ENCODE measurements at places on chromosomes 7 and 10. TPM values are rescaled to one million over a fixed set of nuclear protein-coding genes. Genes with fewer than 3 reads are reported as not detected.

DNA sequence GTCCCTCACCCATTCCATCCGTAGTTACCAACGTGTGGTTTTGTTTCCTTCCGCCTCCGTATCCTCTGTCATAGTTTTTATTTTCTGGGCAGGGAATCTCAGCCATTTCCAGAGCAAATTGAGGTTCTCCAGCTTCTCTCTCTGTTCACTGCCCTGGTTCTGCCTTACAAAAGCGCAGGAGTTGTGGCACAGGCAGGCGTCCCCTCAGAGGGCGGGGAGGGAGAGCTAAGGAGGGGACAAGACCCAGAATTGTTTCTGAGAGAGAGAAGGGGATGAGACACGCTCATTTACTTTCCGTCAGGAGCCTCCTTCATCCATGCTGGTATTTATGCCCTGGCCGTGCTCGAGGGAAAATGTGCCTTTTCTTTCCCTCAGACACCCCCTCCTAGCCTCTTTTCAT, 71.0 kb downstream of the SH2D4B start:
- DNase-seq: no peak

- DNase-seq: no peak
Observed at GRCh38 chr7:7707806-7708205, 10.6 kb downstream of the RPA3 start.

ASL gene
- total RNA-seq: 70.6 TPM

GRCh38 chr10:34249634-34250033, 565.5 kb downstream of the PARD3 start:
- DNase-seq: no peak

TWIST1 gene
- total RNA-seq: 2.4 TPM

DNA sequence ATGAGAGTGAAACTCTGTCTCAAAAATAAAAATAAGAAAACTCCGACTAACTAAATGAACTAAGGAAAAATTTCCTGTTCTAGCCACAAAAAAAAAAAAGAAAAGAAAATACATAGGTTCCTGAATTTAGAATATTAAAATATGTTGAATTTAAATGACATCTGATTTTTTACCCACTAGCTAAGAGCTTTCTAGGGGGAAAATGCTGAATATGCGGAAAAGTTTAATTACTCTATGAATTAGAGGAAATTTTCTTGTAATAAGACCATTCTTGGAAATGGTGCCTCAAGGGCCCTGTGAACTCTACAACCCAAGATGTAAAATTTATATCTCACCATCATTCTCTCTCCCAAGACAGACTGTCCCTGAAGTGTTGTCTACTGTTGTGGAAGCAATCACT, 165.0 kb upstream of the CALN1 start:
- no peak for DNase-seq

DNA sequence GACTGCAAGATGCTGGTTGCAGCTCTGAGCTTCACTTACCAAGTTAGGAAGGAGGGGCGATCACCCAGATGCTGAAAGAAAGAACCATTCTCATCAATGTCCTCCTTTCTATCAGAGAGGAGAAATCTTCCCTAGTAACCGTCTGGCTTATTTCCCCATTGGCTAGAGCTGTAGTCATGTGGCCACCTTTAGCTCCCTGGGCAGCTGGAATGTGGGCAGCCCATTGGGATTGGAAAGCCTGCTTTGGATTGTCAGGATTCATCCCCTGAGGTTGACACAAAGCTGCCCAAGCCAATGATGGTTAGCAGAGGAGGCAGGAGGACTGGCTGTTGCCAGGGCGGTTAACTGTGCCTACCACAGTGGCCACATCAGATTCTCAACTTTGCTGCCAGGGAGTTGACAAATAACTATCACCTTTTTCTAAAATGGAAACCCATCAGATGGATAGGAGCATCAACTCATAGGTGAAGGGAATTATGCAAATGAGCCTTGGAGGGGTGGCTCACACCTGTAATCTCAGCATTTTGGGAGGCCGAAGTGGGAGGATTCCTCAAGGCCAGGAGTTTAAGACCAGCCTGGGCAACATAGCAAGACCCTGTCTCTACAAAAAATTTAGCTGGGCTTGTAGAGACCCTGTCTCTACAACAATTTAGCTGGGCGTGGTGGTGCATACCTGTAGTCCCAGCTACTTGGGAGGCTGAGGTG, 206.4 kb upstream of the GALNT17 start:
- no peak for DNase-seq

RELN gene
- 0.31 TPM for total RNA-seq

DNA sequence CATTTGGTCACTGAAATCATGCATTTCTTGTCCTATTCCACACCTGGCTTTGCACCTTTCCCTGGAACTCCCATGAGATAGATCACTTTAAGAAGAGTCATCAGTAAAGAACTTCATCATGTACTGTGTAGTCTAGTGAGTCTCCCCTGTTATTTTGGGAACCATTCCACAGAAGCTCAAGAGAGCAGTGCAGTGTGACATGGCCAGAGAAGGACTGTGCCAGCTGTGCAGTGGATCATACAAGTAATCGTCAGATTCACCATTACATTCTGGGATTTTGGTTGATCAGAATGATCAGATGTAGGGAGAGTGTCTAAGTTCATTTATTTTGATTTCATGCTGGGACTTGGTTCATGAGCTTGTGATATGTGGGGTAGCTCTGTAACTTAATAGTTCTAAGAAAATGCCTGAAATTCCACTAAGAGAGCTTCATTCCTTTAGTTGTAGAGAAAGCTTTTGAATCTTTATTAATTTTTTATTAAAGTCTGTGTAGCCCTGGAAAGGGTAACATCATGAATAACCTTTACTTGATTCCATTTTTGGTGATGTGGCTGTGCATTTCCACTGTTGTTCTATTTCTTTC, 166.8 kb downstream of the SUGCT start:
- DNase-seq: no peak

PCLO gene
- total RNA-seq: 9.1 TPM

- DNase-seq: no peak
Observed at GRCh38 chr7:47186316-47186715, 395.6 kb downstream of the TNS3 start.

DNA sequence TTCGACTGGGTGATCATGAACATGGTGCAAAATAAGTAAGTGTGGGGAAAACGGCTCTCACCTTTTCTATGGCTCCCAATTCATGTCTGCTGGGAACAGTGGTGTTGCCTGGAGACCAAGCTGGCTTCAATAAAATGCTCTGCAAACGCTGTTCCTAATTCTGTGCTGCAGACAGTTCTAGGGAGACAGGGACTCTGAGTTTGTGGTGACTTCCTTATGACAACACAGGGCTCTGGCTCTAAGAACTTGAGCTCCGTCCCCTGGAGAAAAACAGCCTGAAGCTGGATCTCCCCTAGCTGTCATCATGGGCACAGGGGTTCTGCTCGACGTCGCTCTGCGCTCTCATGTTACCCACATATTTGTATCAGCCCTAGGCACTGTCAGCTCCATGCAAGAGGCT, 61.0 kb upstream of the INSYN2A start:
- no peak for DNase-seq

CNTNAP2 gene
- 1.1 TPM for total RNA-seq

GRCh38 chr10:48670978-48671913, 13.4 kb upstream of the WDFY4 start:
- DNase-seq: no peak
